ENCODE measurements at places on chromosomes 6 and 20.
A peak's percentile ranks its signal among the peaks of the same experiment; 100 is the strongest.

GRCh38 chr6:163310096-163310972 is 104.2 kb upstream of the QKI start:
- no peak for DNase-seq

- peak; percentile 35 for DNase-seq
Observed at GRCh38 chr6:54135665-54136369, 24.6 kb downstream of the MLIP start.

- no peak for DNase-seq
Observed at GRCh38 chr6:110878751-110879522, 4.4 kb downstream of the AMD1 start.

DNA sequence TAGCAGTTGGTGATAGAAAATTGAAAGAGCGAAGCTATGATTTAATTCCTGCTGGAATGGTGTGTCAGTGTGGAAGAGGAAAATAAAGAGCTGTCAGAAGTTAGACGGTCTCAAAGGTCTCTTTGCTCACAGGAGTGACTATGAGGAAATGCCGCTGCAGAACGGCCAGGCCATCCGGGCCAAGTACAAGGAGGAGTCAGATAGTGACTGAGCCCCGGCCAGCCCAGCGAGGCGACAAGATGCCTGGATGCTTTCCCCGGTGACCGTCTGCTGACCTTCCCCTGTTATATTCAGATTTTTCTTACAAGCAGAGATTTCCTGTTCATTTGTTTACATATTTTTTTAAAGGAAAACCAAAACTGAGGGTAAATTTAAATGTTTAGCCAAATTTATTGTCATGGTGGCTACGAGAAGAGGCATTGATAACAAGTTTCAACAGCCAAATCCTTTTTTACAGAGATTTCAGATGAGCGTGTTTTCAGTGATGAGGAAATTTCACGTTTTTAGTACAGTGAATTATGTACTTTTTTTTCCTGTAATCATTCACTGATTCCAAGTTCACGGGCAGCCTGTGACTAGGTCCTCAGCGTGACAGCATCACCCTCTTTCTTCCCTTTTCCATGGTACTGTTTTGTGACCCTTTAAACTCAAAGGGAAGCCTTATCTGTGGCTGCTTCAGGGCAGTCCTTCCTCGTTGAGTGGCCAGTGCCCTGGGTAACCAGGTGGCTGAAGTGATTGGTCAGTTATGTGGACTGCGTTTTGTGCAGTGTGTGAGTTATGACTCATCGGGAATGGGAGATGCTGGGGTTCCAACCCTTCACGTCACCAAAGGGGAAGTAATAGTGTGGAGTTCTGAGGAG is 12.6 kb downstream of the DYNLT1 start:
- DNase-seq: no peak

DNA sequence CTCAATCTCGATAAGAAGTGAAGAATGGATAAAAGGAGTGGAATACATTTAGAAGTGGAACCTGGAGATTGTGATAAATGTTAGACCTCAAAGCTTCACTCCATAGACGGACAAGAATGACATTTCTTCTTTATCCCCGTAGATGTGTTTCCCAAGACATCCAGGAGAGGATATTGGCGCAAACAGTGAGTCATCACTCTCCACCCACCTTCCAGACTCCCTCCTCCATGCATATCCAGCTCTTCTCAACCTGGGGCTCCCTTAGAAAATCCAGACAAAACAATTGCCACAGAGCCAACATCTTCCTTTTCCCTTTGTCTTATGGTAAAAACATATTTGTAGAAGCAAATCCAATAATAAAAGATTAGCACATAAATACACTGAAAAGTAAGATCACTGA is 586.1 kb downstream of the PTPRT start:
- DNase-seq: no peak

DNA sequence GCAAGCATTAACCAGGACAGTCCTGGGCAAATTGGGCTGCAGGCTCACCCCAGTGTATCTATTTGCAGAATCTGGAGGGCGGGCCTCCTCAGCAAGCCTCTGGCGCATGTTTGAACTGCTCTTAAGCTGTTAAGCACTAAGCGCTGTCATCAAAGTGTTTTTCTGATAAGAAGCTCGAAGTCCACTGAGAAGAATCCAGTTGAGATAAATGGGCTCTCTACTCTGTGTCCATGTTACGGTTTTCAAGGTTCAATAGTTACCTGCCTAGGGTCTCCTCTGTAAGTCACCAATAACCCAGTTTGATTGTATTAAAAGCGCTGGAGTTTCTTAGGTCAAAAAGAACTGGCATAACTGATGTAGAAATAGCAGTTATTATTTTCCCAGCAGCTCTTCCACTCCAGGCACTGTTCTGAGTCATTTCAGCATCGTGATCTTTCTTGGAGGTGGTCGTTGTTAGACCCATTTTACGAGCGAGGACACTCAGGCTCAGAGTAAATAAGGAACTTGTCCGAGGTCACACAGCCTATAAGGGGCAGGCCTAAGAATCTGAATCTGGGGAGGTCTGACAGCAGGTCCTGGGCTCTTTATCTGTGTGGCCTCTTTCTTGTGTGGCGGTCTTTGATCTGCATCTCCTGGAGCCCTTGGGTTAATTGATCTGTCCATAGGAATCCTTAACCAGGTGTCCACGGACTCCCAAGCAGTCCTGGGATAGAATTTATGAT is 207.4 kb upstream of the ZNF217 start:
- no peak for DNase-seq

DNA sequence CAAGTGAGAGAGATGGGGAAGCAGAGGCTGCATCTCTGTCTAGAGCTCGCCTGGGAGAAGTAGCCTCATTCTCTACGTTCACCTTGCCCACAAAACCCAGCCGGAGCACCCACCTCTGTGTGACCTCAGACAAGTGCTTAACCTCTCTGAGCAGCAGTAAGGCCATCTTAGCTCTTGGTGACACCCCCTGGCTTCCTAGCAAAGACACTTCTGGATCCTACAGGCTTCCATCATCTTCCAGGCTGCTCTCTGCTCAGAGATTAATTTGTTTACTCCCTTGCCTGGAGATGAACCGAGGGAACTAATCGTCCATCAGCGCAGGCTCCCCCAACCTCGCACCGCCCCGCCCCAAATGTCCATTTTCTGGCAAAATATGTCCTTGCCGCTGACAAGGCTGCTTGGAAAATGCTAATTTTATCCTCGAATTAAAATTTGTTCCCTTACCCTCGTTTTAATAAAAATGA is 24.0 kb upstream of the CTNNBL1 start:
- no peak for DNase-seq

DNA sequence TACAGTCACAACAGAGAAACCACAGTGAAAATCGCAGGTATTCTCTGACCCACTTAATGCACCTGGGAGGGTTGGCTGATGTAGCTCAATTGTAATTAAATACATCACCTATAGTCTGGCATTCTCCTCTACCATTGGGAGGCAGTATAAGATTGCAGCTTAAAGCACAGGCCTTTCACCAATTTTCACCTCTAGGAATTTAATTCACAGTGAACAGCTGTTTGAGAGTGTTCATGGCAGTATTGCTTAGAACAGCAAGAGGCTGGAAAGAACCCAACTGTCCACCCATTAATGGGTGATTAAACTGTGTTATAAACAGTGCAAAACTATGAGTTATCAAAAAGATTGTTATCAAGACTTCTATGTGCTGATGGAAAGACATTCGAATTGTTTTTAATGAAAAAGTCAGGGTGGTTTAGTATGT is 2.0 kb downstream of the EDEM2 start:
- DNase-seq: peak; percentile 44

- DNase-seq: no peak
Observed at GRCh38 chr20:1933465-1933870, 38.3 kb downstream of the SIRPA start.

DNA sequence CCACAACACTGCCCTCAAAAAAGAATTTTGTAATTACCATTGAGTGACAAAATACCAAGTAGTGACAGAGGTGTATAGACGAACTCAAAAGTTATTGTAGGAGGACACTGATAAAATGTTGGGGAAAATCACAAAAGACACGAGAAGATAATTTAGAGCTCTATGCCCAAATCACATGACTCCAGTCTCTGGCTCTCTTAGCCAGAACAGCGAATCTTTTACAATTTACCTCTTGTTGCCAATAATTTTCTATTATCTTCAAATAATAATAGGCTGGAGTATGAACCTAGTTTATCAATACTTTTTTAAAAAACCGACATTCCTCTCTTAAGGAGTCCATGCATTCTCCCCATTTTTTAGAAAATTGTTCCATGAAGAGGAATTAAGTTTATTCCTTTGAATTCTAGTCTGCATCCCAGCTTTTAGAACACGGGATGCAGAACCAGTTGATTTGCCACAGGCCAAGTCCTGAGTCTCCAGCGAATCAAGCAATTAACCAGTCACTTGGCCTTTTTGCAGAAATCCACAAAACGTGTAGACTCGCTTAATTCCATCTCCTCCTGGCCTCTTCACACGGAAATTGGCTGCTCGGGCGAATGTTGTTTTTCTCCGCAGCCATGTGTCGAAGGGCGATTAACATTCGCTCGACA is 507 bp upstream of the RIPPLY2 start:
- no peak for DNase-seq

GRCh38 chr6:56076033-56076432 is 171.3 kb downstream of the COL21A1 start:
- no peak for DNase-seq

DNA sequence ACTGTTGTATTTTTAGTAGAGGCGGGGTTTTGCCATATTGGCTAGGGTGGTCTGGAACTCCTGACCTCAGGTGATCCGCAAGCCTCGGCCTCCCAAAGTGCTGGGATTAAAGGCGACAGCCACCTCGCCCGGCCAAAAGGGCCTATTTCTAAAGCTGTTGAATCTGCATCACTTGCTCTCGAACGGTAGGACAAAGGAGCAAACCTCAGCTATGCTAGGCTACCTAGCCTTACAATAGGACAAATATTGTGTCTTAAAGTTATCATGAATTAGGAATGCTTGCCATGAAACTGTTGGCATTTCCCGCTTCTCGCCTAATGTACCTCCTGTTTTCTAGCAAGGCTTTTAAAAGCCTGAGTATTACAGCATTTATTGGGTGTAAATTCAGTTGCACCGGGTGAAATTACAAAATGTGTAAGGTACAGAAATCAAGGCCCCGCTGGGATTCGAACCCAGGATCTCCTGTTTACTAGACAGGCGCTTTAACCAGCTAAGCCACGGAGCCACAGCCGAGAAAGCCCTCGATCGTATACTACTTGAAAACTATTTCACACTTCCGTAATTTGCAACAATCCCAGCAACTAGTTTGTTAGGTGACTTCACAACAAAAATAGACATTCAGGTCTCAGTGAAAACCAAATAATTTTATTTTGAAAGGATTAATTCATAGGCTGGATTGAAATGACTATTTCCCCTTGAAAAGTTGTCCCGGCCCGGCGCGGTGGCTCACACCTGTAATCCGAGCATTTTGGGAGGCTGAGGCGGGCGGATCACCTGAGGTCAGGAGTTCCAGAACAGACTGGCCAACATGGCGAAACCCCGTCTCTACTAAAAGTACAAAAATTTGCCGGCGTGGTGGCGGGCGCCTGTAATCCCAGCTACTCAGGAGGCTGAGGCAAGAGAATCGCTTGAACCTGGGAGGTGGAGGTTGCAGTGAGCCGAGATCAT is 211.6 kb upstream of the ZNF184 start:
- DNase-seq: peak; percentile 93

- no peak for DNase-seq
Observed at GRCh38 chr6:137749696-137750211, 117.3 kb upstream of the TNFAIP3 start.

GRCh38 chr20:36642136-36642535 is 3.9 kb downstream of the SLA2 start:
- no peak for DNase-seq

DNA sequence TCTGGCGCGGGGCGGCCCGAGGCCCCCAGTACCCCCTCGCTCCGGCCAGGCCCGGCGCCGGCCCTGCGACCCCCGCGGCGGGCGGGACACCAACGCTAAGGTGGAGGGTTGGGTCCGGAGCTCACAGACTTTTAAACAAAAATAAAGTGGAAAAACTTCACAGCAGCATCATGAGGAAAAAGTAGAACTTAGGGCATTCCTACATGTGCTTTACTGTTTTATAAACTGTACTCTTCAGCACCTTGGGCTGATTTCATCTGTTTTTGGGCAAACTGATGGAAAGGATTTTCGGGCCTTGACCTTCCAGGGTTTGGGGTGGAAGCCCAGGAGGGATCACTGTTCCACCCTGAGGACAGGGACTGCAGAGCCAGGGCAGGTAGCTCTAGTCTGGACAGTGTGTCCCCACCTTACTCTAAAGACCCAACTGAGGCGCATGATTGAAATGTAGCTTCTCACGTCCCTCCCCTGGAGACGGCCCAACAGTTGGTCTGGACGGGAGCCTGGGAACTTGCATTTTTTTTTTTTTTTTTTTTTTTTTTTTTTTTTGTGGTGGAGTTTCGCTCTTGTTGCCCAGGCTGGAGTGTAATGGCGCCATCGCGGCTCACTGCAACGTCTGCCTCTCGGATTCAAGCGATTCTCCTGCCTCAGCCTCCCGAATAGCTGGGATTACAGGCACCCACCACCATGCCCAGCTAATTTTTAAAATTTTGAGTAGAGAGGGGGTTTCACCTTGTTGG is 740 bp downstream of the NELFCD start:
- no peak for DNase-seq

DNA sequence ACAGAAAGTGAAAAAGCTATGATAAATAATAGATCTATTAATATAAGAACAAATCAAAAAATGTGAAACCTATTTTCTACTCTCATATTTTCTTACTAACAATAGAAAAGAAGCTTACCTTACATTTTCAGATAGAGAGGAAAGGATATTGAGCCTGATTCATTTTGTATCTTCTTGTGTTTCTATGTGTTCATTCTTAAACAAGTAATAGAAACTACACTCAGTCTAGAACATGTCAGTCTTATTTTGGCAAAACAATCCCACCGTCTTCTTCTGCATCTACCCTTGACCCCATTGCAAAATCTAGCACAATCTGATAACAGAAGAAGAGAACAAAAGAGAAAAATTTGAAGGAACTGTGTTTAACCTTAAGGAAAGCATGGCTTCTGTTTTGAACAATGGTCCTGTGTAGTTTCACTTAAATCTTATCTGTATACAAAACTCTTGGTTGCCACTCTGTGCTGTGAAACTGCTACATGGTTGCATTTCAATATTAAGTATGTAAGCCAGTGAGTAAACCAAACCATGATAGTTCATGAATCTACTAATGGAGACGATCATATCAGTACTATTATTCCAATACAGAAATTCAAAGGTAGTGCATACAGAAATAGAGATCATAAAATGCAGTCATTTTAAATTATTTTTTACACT is 69.5 kb upstream of the LGSN start:
- no peak for DNase-seq

- DNase-seq: no peak
Observed at GRCh38 chr6:150366118-150366778, 2.6 kb upstream of the IYD start.

- DNase-seq: no peak
Observed at GRCh38 chr6:34035161-34035560, 110.7 kb downstream of the GRM4 start.

- DNase-seq: no peak
Observed at GRCh38 chr6:45507186-45507585, 129.5 kb upstream of the SUPT3H start.

DNA sequence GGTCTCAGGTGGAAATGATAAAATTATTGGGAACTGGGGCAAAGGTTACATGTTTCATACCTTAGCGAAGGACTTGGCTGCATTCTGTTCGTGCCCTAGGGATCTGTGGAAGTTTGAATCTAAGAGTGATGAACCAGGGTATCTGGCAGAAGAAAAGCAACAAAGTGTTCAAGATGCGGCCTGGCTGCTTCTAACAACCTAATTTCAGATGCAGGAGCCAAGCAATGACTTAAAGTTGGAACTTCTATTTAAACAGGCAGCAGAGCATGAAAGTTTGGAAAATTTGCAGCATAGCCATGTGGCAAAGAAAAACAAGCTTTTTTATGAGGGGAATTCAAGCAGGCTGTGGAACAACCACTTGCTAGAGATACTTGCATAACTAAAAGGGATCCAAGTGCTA is 73.5 kb downstream of the CD24 start:
- no peak for DNase-seq

GRCh38 chr6:23524548-23524947 is 601.5 kb upstream of the NRSN1 start:
- peak; percentile 10 for DNase-seq
